ENCODE measurements at places on chromosomes 12 and 14.

GRCh38 chr14:41900644-41901043 is 294.0 kb downstream of the LRFN5 start:
- DNase-seq, result no peak

- DNase-seq, result no peak
These were observed 5.9 kb upstream of the CACNB3 start for GRCh38 chr12:48812389-48812788.

- peak; percentile 89 for DNase-seq
These were observed 1.1 kb upstream of the C14orf132 start for GRCh38 chr14:96037891-96038557.

DNA sequence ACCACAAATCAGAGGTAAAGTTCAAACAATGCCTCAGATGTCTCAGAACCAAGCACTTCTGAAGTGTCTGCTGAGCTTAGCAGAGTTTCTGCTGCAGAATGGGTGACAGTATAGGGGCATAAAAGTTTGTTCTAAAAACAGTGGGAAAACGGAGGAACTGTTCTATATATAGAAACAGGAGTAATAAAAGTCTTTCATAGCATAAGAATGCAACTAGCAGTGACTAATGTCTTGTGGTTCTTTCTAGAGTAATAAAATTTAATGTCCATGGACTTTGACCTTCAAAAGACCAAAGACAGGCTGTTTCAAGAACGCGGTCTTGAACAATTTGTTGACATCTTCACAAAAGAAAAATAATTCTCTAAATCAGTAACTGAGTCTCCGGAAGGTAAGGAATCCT is 107.5 kb upstream of the FAR2 start:
- no peak for DNase-seq

Data from aorta (tissue), 5 donors.